ENCODE measurements at places on chromosomes 12 and 14.

- DNase-seq, result no peak
These were observed 16.8 kb downstream of the C14orf132 start for GRCh38 chr14:96055753-96056508.

- no peak for DNase-seq
These were observed 193.6 kb downstream of the KSR2 start for GRCh38 chr12:117774941-117775775.

DNA sequence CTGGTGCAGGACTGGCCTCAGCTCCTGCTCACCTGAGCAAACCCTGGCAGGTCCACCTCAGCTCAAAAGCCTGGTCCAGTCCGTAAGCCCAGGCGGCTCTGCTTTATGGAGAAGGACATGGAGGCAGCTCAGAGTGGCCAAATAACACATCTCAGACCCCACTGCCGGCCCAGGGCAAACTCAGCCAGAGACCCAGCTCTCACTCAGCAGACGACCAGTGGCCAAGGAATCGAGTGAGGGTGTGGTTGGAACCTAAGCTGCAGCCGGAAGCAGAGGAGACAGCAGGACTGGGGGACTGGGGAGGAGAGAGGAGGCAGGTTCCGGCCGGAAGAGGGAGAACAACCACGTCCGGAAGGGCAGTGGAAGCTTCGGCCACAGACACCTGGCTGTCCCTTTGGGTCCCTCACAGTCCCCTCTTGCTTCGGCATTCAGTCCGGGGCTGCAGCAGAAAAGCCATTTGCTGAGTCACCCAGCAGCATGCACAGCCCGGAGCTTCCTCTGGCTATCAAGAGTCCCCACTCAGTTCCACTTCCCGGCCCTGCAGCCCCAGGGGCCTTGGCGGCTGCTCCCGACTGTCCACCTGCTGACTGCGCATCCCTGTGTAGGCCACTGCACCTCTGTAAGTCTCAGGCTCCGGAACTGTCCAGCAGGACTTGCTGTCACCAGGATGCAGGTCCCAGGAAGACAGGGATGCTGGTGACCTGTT lies 104.0 kb downstream of the CALM1 start:
- no peak for DNase-seq

- DNase-seq, result no peak
These were observed 128.6 kb upstream of the HIF1A start for GRCh38 chr14:61566537-61567225.

GRCh38 chr14:99586761-99587459 lies 17.1 kb downstream of the CCDC85C start:
- no peak for DNase-seq

DNA sequence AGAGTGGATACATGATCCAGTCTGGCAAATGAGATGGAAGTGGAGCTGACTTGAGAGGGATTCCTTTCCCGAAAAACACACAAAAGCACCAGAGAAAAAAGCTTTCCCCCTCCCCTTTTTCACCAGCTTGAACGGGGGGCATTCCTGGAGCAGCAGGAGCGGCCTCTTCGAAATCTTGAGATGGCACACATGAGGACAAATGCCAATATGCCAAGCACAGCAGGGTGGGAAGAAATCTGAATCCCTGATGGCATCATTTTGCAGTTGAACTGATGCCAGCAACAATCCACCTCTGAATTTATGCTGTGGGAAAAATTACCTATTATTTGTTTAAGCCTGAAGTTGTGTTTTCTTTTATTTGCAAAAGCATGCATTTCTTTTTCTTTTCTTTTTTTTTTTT lies 29.7 kb upstream of the BICD1 start:
- DNase-seq, result no peak

DNA sequence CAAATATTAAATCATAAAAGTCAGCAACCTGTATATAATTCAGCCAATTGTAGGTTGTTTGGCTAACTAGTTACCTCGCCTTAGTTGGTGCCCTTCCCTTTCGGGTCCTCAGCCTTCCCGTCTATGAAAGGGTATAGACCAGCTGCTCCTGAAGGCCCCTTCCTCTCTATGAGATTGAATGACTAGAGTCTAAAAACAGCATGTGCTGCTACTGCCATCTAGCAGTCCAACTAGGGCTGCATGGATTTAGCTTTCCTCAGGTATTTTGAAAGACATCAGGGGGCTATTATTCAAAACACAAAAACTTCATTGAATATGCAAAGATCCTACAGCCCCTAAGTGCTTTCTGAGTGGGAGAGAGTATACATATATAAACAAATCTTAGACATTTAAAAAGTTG lies 37.0 kb upstream of the TMEM263 start:
- no peak for DNase-seq

GRCh38 chr12:71684081-71684480 lies 1.8 kb upstream of the TMEM19 start:
- no peak for DNase-seq

DNA sequence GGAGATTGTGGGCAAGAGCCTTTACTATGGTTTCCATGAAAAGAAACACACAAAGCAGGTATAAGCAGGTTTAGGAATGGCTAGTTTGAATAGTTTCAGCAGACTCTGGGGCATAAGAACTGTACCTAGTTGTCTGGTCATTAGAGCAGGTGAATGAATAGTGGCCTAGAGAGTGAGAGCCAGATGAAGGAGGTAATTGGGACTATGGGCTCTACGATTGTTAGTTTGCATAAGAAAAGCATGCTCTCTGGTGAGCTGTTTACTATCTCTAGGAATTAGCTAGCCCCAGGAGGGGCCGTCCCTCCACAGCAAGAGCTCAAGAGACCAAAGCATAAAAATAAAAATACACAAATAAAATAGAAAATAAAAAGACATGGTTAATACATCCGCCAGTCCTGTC lies 397.5 kb upstream of the GARIN6 start:
- DNase-seq, result no peak

GRCh38 chr12:116058574-116058973 lies 218.9 kb downstream of the MED13L start:
- DNase-seq, result no peak

DNA sequence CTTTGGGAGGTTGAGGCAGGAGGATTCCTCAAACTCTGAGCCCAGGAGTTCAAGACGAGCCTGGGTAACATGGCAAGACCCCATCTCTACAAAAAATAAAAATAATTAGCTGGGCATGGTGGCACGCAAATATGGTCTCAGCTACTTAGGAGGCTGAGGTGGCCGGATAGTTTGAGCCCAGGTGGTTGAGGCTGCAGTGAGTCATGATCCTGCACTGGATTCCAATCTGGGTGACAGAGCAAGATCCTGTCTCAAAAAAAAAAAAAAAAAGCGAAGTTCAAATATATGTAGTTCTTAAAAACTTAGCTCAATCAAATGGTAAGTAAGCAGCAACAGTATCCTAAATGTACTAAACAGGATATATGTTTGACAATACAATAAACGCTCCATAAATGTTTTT lies 85.5 kb upstream of the SSTR1 start:
- no peak for DNase-seq

GRCh38 chr12:49535921-49536525 lies 2.8 kb upstream of the KCNH3 start:
- DNase-seq, result no peak

GRCh38 chr14:104132981-104133380 lies 5.4 kb upstream of the KIF26A start:
- no peak for DNase-seq

DNA sequence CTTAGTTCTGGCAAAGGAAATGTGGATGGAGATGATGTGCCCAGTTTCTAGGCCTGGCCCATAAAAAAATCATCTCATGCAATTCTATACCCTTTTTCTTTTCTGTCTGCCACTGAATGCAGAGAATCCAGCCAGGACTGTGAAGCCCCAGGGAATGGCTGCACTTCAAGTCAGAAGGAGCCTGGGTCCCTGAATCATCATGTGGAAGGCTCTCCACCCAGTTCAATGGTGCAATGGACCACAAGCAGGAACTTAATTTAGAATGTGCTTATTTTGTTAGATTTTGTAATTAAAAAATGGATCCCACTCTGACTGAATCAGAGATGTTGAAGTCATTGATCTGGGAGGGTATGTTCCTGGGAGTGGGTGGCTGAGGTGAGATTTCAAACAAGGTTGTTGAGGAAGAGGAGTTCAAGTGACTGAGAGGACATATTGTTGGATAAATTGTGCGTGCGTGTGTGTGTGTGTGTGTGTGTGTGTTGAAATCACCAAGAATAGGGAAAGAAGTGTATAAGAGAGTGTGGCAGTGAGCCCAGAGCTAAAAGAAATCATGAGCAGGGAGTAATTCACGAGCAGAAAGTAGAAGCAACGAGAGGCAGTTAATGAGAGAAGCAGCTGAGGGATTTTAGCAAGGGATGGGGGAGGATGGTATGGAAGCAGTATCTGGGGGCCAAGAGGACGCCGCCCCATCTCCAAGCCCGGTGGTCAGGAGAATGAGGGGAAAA lies 125.4 kb downstream of the TMX1 start:
- DNase-seq, result no peak

GRCh38 chr14:76424359-76424758 lies 48.4 kb downstream of the ESRRB start:
- no peak for DNase-seq

DNA sequence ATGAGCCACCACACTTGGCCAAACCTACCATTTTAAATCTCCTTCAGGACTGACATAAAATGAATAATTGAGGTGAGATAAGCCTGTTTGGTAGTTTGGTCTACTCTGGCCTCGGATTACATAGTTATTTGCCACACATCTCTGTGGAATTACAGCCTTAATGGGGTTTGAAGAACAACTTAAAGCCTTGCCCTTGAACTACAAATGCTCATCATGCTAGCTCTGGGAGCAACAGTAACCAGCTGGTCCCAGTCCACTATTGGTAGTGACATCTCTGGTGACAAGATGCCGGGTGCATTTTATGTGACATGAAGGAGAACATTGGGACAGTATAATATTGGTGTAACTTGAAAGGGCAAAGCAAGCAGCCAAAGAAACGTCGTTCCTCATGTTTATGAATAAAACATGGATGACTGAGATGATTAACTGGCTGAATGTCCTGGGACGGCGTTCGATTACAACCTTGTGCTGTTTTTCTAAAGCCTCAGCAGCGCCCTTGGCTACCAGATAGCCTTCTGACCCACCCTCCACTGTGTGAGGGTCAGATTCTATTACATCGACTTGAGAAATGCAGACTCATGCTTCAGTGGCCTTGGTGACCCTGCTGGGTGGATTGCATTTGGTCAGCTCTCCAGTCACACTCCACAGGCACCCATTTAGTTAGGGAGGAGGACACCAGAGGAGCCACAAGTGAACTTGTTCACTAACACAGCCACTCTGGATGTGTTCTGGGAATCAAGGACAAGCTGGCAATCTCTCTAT lies 41.5 kb downstream of the BEST3 start:
- DNase-seq, result no peak

DNA sequence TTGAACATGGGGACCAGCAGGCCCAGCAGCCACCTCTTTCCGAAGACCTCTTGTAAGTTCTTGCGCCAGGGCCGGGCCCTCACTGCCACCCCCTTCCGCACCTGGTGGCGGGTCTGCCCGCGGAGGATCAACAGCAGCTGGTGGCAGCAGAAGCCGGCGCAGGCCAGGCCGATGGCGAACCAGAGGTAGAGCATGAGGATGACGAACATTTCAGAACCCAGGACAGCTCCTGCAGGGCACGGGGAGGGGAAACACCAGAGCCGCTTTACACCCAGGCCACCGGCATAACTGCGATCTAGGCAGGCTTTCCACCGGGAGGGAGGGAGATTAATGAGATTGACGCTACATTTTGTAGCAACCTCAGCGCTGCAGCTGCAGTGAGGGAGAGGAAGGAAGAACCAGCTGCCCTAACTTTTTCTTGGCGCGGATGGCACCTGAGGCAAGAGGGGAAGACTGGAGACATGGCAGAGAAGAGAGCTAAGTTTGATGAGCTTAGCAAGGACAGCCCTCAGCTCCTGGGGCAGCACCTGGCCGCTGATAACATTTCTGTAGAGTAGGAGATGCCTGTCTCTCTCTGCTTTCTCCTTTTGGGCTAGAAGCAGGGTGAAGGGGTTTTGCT lies 7.8 kb downstream of the ZDHHC22 start:
- DNase-seq, result peak; percentile 86

All from GM13976 (cell line).